NCI-H510A treated with DMSO at 0.1 percent for 48 hours (cell line): ENCODE measurements at places on chromosomes 11 and 22.

GRCh38 chr22:24367841-24368240 is 59.6 kb upstream of the ADORA2A start:
- DNase-seq = no peak

GRCh38 chr11:6248248-6248647 is 9.4 kb downstream of the CNGA4 start:
- DNase-seq = no peak

GRCh38 chr22:48407256-48407955 is 1420.3 kb downstream of the BRD1 start:
- no peak for DNase-seq

GRCh38 chr11:113722934-113723333 is 16.8 kb upstream of the TMPRSS5 start:
- no peak for DNase-seq

DNA sequence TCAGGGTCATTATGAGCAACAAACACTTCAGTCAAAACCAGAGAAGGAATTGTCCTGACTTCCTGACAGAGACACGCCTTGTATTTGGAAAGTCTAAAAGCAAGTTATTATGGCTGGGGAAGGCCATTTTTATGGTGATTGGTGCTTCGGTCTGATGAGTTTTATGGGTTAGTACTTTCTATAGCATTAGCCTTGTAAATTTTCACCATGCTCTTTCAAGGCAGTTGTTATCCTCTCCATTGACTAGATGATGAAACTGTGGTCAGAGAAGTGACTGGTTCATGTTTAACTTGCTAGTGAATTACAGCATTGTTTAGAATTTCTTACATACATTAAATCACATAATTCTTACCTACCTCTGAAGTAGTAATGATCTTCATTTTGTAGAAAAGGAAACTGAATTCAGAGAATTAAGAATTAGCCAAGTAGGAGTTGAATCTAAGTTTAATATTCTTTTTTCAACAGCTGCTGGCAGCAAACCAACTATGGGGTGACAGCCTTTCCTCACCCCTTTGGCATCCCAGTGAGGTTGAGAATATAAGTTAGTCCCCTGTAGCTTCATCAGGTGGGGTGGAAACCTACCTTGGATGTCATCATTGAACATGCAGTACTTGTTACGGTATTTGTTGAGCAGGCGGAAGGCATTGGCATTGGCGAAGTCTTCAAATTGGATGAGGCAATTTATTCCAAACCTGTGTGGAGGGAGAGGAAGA is 90.0 kb downstream of the CCDC81 start:
- no peak for DNase-seq

GRCh38 chr11:113048820-113049768 is 87.9 kb downstream of the NCAM1 start:
- no peak for DNase-seq

DNA sequence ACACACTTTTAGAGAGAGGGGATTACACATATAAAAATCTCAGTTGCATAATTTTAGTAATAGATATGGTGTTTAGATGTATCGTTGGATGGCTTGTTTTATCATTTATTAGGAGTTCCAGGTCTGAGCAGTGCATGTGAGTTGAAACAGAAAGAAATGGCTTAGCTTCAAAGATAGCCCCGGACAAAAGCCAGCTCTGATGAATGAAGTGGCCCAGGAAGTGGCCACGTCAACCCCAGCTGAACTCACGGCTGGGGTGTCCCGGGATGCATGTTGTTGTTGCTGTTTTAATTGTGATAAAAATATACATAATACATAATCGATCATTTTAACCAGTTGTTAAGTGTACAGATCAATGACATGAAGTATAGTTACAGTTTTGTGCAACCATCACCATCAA is 1513.6 kb downstream of the BRD1 start:
- DNase-seq = no peak

GRCh38 chr11:94469416-94469815 is 24.2 kb downstream of the MRE11 start:
- no peak for DNase-seq
